ENCODE measurements at places on chromosomes 6 and 20. TPM values are rescaled to one million over a fixed set of nuclear protein-coding genes. Genes with fewer than 3 reads are reported as not detected.

RIPPLY2 gene
- not detected for total RNA-seq

MAP1LC3A gene
- total RNA-seq, result 2.7 TPM

NKAPL gene
- not detected for total RNA-seq

SNAP91 gene
- total RNA-seq, result not detected

LINC00237 gene
- not detected for total RNA-seq

ECT2L gene
- not detected for total RNA-seq

PANK2 gene
- 50.8 TPM for total RNA-seq

JPH2 gene
- 15.5 TPM for total RNA-seq

BEND6 gene
- 1.3 TPM for total RNA-seq

RAET1E gene
- 1.7 TPM for total RNA-seq

DOK5 gene
- total RNA-seq, result not detected

RBM24 gene
- 2.0 TPM for total RNA-seq

LY86 gene
- total RNA-seq, result not detected

TAGAP gene
- total RNA-seq, result not detected

RNF182 gene
- total RNA-seq, result 24.7 TPM

AGPAT4 gene
- total RNA-seq, result 3.9 TPM

SLC22A23 gene
- total RNA-seq, result 5.7 TPM

SPINT3 gene
- total RNA-seq, result not detected

DEFB132 gene
- total RNA-seq, result not detected

ELOVL5 gene
- 57.2 TPM for total RNA-seq

FOXF2 gene
- not detected for total RNA-seq

PPP1R14C gene
- total RNA-seq, result 3.0 TPM

WFDC9 gene
- total RNA-seq, result not detected

ADGRG6 gene
- 73.2 TPM for total RNA-seq

PRR18 gene
- not detected for total RNA-seq

FAM120B gene
- total RNA-seq, result 11.5 TPM

CAGE1 gene
- not detected for total RNA-seq

RIMS4 gene
- 0.04 TPM for total RNA-seq

CFAP206 gene
- 0.07 TPM for total RNA-seq

SERINC3 gene
- 75.4 TPM for total RNA-seq

BTN1A1 gene
- total RNA-seq, result not detected

ZNF318 gene
- total RNA-seq, result 8.9 TPM

SAMD10 gene
- total RNA-seq, result 13.4 TPM

AKAP12 gene
- total RNA-seq, result 146 TPM

SNPH gene
- 21.4 TPM for total RNA-seq

Measured in PC-3 (cell line).